Right ventricle myocardium inferior (tissue), 1 donor: ENCODE measurements at places on chromosomes 11 and 22. TPM values are rescaled to one million over a fixed set of nuclear protein-coding genes. Genes with fewer than 3 reads are reported as not detected.

The PDGFD gene
- 9.0 TPM for total RNA-seq

The LGALS12 gene
- 2.6 TPM for total RNA-seq

The MB gene
- total RNA-seq = 17,829 TPM

The BTBD18 gene
- total RNA-seq = not detected

The RTN4R gene
- 1.2 TPM for total RNA-seq
